CD4-positive, alpha-beta memory T cell (primary cell): ENCODE measurements at places on chromosomes 7 and 10. TPM values are rescaled to one million over a fixed set of nuclear protein-coding genes. Genes with fewer than 3 reads are reported as not detected.

GRCh38 chr10:98378722-98379121 is 36.3 kb downstream of the PYROXD2 start:
- DNase-seq: no peak
- H3K4me1 ChIP-seq: no peaks in the 10 kb centered on the region
- no peaks in the 10 kb centered on the region for H3K27me3 ChIP-seq
- no peak overlapping the region for H3K4me3 ChIP-seq

DNA sequence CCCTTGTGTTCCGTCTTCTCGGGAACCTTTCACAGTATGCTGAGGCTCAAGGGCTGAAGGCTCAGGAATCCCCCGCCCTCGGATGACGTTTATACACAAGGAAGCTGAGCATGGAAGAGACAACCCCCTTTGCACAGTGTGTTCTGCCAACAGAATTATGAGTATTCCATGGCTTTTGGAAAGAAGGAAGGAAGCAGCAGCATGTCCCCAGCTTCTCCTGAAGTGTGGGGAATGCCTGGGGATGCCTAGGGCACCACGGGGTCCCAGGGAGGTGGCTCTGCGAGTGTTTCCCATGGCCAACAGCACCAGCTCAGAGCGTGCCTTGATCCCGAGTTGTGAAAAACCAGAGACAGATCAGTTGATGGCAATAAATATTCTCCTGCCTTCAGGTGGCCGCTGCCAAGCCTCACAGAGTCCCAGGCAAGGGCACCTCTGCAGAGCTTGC is 88.8 kb upstream of the DDC start:
- H3K36me3 ChIP-seq: no peaks in the 10 kb centered on the region
- H3K27me3 ChIP-seq: no peaks in the 10 kb centered on the region
- H3K4me1 ChIP-seq: no peaks in the 10 kb centered on the region
- no peak overlapping the region for H3K27ac ChIP-seq

- H3K4me1 ChIP-seq: no peaks in the 10 kb centered on the region
- peak; percentile 23 for DNase-seq
- H3K4me3 ChIP-seq: no peak overlapping the region
- H3K36me3 ChIP-seq: no peaks in the 10 kb centered on the region
- H3K27me3 ChIP-seq: no peaks in the 10 kb centered on the region
Observed at GRCh38 chr10:15361131-15361530, 10.0 kb downstream of the FAM171A1 start.

DNA sequence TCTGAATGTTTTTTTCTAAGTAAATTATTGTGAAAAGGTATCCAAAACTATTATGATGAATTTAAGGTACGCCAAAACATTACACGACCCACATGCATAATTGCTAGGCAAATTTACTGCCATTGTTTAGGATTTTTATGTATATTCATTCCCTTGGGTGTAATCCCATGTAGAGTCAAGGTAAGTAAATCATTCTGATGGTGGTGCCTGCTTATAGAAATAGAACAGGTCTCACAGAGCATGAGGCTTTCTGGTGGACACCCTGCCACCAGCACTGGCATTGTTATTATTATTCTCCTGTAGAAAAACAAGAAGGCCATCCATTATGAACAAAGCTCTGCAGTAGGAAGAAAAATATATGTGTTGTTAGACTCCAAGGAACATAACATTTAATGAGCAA is 111.7 kb upstream of the ZNF804B start:
- H3K27me3 ChIP-seq: no peaks in the 10 kb centered on the region
- H3K4me3 ChIP-seq: no peak overlapping the region
- H3K4me1 ChIP-seq: no peaks in the 10 kb centered on the region
- DNase-seq: no peak

DNA sequence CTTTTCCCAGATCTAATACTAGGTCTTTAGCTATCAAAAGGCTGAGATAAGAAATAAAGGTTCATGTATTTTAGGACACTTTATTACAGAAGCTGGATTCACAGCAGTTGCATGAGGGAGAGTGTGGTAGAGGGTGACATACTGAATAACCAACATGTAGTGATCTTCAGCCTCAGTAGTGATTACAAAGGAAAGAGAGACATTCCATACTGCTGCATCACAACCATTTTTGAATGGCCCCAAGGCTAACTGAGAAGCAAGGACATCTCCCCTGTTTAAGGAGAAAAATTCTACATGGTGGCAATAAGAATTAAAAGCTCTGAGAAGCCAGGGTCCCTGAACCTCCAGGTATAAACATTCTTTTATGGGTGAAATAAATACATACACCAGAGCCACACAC is 35.3 kb downstream of the COG5 start:
- no peak overlapping the region for H3K27ac ChIP-seq
- DNase-seq: no peak
- no peak overlapping the region for H3K4me3 ChIP-seq
- H3K27me3 ChIP-seq: no peaks in the 10 kb centered on the region
- H3K36me3 ChIP-seq: peaks cover 10% of the 10 kb centered on the region
- no peaks in the 10 kb centered on the region for H3K4me1 ChIP-seq

The PON3 gene
- polyA plus RNA-seq: not detected

GRCh38 chr10:18158773-18159265 is 18.6 kb downstream of the CACNB2 start:
- H3K4me3 ChIP-seq: no peak overlapping the region
- no peaks in the 10 kb centered on the region for H3K27me3 ChIP-seq
- H3K36me3 ChIP-seq: no peaks in the 10 kb centered on the region
- no peak overlapping the region for H3K27ac ChIP-seq
- no peak for DNase-seq
- H3K4me1 ChIP-seq: no peaks in the 10 kb centered on the region

DNA sequence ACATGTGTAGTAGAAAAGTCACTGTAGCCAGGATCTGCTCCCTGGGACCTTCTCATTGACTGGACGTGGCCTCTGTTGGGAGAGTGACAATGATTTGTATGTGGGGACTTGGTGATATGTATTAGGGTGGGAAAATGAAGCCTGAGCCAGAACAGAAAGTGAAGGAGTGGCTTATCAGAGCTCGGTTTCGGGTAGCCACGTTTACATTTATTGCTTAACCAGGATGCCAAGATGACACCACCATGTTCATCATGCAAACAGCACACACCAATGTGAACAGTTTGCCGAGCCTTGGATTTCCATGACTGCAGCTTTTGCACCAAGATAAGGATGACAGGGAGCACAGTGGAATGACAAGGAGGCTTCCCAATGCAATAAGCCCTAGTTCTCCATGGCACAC is 112.8 kb upstream of the STK17A start:
- no peak overlapping the region for H3K27ac ChIP-seq
- no peaks in the 10 kb centered on the region for H3K27me3 ChIP-seq
- no peaks in the 10 kb centered on the region for H3K4me1 ChIP-seq
- no peak overlapping the region for H3K4me3 ChIP-seq
- DNase-seq: no peak
- no peaks in the 10 kb centered on the region for H3K36me3 ChIP-seq

DNA sequence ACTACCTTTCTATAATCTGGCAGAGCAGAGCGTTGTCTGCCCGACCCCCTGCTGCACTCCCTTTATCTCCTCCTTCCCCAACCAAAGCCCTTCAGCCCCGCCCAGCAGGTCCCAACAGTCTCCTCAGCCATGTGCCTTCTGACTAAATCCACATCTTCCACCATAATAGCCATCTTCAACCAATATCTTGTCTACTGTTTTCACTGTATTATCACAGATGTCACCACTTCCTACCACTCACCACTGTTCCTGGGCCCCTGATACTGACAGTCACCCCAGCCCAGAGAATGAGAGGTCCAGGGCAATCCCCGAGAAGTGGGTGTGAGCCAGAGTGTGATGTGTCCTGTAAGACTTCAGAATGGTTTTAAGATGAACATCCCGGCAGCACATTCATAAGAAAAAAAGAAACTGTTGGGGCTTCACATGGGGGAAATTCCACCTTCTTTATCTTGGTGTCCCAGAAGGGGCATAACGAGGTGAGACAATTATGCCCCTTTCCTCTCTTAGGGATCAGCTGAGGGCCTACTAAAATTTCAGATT is 25.3 kb downstream of the CCDC6 start:
- no peak overlapping the region for H3K4me3 ChIP-seq
- no peak overlapping the region for H3K27ac ChIP-seq
- H3K27me3 ChIP-seq: no peaks in the 10 kb centered on the region
- H3K4me1 ChIP-seq: peaks cover 52% of the 10 kb centered on the region
- no peak for DNase-seq

The CALY gene
- polyA plus RNA-seq: 1.4 TPM

DNA sequence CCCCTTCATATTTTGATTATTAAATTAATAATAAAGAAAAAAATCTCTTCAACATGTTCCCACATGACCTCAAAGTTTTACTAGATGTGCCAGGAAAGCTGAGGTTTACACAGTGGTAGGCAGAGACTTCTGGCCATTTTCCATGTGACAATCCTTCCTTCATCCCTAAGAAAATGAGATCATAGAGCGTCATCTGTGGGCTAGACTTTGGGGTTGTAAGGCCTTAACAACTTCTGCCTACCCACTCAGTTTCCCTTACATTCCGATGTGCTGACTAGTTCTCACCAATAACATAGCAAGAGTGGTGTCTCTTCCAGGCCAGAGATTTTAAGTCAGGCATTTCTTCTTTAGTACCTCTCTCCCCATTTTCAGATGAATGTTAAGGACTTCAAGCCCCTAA is 171.1 kb upstream of the PHF14 start:
- no peaks in the 10 kb centered on the region for H3K4me1 ChIP-seq
- no peaks in the 10 kb centered on the region for H3K27me3 ChIP-seq

The EVX1 gene
- polyA plus RNA-seq: not detected

- H3K27ac ChIP-seq: no peak overlapping the region
- H3K4me1 ChIP-seq: peaks cover 17% of the 10 kb centered on the region
- no peak for DNase-seq
- no peaks in the 10 kb centered on the region for H3K27me3 ChIP-seq
- no peak overlapping the region for H3K4me3 ChIP-seq
Observed at GRCh38 chr7:107902381-107902780, 11.4 kb downstream of the DLD start.

The ASB13 gene
- polyA plus RNA-seq: 15.9 TPM

DNA sequence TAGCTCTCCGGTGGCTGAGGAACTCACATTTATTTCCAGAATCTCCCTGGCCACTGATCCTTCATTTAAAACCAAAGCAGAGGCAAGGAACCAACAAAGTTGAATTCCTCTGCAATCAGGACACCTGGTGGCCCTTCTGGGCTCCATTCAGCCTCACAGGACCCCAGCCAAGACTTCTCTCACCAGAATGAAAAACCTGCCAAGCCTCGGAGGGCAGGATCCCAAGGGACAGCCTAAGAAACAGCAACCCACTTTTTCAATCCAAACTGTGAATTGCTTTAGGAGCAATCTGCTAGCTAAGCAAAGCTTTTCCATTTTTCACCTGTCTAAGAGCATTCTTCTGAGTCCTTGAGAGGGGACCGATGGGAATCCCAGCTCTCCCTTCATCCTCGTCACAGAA is 34.6 kb downstream of the OAT start:
- no peak overlapping the region for H3K4me3 ChIP-seq
- no peak overlapping the region for H3K27ac ChIP-seq
- peaks cover 21% of the 10 kb centered on the region for H3K27me3 ChIP-seq
- no peaks in the 10 kb centered on the region for H3K36me3 ChIP-seq

DNA sequence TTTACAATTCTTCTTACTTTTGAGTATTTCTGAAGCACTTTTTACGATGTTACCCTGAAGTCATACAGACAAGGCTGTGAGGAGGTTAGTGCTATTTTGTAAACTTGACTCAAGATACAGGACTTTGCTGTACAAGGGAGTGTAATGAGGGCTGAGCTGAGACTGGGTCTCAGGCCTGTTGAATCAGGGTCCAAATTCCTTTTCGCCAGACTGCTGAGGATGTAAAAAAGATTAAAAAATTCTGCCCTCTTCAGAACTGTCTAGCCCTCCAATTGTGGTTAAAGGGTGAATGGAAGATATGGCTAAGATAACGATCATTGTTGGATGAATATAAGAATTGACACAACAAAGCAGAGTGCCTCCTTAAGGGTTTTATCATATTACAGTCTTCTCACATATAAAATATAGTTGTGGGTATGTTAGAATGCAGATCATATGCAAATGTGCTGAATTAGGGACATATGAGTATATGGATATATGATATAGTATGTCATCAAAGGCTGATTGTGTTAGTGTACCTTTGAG is 165.4 kb downstream of the SUGCT start:
- no peaks in the 10 kb centered on the region for H3K27me3 ChIP-seq
- no peak overlapping the region for H3K4me3 ChIP-seq
- no peak overlapping the region for H3K27ac ChIP-seq
- no peak for DNase-seq
- H3K36me3 ChIP-seq: no peaks in the 10 kb centered on the region
- H3K4me1 ChIP-seq: no peaks in the 10 kb centered on the region

The AS3MT gene
- not detected for polyA plus RNA-seq

GRCh38 chr7:80856769-80857168 is 62.1 kb downstream of the SEMA3C start:
- DNase-seq: no peak
- no peak overlapping the region for H3K4me3 ChIP-seq
- no peaks in the 10 kb centered on the region for H3K27me3 ChIP-seq
- H3K36me3 ChIP-seq: no peaks in the 10 kb centered on the region
- H3K27ac ChIP-seq: no peak overlapping the region

- no peak for DNase-seq
- no peak overlapping the region for H3K27ac ChIP-seq
- H3K36me3 ChIP-seq: no peaks in the 10 kb centered on the region
- H3K27me3 ChIP-seq: no peaks in the 10 kb centered on the region
- peaks cover 5% of the 10 kb centered on the region for H3K4me1 ChIP-seq
Observed at GRCh38 chr7:50197549-50197948, 104.5 kb upstream of the ZPBP start.

GRCh38 chr10:7492660-7493046 is 81.8 kb upstream of the SFMBT2 start:
- no peaks in the 10 kb centered on the region for H3K27me3 ChIP-seq
- peaks cover 18% of the 10 kb centered on the region for H3K4me1 ChIP-seq
- H3K4me3 ChIP-seq: no peak overlapping the region
- no peak for DNase-seq

The ENTPD1 gene
- 1.6 TPM for polyA plus RNA-seq

The PRPS1L1 gene
- polyA plus RNA-seq: not detected

DNA sequence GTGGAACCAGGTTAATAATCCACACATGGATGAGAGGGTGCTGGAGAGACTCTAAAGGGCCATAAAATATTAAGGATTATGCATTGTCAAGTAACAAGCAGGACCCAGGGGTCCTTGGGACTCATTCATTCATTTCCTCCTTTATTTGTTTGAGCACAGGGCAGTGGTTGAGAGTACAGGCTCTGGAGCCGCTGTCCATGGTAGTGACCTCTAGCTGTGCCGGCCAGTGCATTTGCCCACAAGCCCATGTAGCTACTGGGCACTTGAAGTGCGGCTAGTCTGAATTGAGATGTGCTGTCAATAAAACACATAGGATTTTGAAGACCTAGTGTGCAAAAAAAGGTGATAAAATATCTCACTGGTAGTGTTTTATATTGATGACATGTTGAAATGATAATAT is 137.6 kb downstream of the C10orf105 start:
- no peaks in the 10 kb centered on the region for H3K36me3 ChIP-seq
- DNase-seq: no peak
- no peaks in the 10 kb centered on the region for H3K4me1 ChIP-seq
- no peaks in the 10 kb centered on the region for H3K27me3 ChIP-seq

- no peak overlapping the region for H3K4me3 ChIP-seq
- H3K27ac ChIP-seq: no peak overlapping the region
- DNase-seq: peak; percentile 16
Observed at GRCh38 chr10:118543714-118544400, 51.6 kb downstream of the PRLHR start.

The TMEM270 gene
- not detected for polyA plus RNA-seq

GRCh38 chr7:155969192-155969929 is 157.1 kb upstream of the SHH start:
- H3K27ac ChIP-seq: no peak overlapping the region
- H3K36me3 ChIP-seq: no peaks in the 10 kb centered on the region
- H3K4me1 ChIP-seq: no peaks in the 10 kb centered on the region

The RNF32 gene
- polyA plus RNA-seq: 1.5 TPM

- no peak overlapping the region for H3K27ac ChIP-seq
- H3K36me3 ChIP-seq: no peaks in the 10 kb centered on the region
- no peaks in the 10 kb centered on the region for H3K4me1 ChIP-seq
- DNase-seq: no peak
Observed at GRCh38 chr10:117425974-117426566, 50.8 kb upstream of the PDZD8 start.
